Umbilical cord (tissue), 2 donors: ENCODE measurements at places on chromosomes 1 and 21.

- DNase-seq = no peak
These were observed at the start of gene PLEKHG5 for GRCh38 chr1:6491480-6491962. Gene PLEKHG5, minus strand, starts transcription at chr1:6491667. Its CDS starts 14,096 bp downstream, at chr1:6477571.

- DNase-seq = no peak
These were observed 207.4 kb upstream of the CHRM3 start for GRCh38 chr1:239178961-239179360.

DNA sequence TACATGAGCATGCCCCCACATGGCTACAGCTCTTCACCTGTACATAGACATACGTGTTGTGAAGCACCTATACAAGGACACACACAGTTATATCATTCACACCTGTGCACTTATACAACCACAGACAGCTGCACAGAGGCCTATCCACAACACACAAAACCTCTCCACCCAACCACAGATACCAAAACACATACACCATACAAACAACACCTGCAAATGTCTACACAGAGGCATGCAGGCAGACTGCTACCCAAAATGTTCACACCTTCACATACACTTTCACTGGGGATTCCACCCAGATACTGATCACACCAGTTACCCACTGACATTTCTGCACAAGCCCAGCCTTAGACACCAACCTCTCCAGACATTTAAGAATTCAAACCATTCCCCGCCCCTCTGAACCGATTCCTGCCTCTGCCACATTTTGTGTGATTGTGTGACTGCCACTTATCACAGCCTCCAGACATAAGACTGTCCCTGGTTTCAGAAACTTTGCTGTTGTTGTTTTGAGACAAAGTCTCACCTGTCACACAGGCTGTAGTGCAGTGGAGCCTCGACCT is 2.0 kb downstream of the C1orf232 start:
- no peak for DNase-seq

- no peak for DNase-seq
These were observed 1357.7 kb downstream of the NCAM2 start for GRCh38 chr21:22355949-22356348.

- no peak for DNase-seq
These were observed 13.8 kb downstream of the CEP350 start for GRCh38 chr1:179968284-179968993.

DNA sequence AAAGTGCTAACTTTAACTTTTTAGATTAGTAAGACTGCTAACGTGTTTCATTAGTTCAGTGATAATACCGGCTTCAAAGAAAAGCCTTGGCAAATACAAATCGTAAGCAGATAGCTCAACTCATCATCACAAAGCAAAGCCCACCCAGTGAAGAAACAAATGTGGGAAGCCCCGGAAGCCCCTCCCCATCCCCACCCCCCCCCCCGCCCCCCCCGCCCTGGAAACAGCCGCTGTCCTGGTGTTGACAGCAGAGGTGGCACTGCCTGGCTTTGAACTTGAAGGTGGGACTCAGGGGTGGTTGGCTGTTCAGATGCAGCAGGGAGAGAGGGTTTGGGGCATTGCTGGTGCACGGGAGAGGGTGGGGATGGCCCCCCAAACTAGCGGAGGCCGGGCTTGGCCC is 14.1 kb downstream of the PDXK start:
- no peak for DNase-seq

DNA sequence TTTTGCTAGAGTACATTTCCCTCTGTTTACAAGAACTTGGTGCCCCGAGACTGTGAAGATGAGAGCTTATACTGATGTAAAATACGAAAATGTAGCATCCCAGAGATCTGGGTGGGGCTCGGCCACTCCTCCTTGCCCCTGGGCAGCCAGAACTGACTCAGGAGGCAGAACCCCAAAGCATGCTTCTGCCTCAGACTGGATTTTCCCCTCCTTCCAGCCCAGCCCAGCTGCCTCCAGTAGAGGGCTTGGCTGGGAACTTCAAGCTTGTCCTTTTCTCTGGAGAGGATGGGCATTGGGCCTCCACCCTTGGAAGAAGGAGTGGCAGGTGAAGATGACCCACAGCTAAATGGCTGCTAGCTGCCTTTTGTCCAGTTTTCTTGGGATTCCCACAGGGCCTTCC is 24.3 kb upstream of the BTG2 start:
- DNase-seq = no peak

- DNase-seq = no peak
These were observed 22.6 kb downstream of the EPHA2 start for GRCh38 chr1:16133007-16133961.

DNA sequence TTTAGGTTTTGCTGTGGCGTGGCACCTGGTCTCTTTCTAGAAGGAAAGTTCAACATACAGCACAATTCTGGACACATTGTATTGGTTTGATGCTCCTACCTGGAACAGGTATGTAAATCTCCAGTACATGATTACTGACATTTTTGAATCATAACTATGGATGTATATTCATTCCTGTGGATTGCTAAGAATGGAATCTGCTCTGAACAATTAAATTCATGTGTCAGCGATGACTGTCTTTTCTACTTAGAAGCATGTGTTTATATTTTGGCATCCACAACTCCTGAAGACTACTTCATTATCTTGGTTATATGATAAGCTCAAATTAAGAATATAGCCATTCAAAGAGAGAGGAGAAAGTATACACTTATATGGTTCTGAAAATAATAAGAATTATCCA is 291.8 kb downstream of the CHRM3 start:
- DNase-seq = no peak

DNA sequence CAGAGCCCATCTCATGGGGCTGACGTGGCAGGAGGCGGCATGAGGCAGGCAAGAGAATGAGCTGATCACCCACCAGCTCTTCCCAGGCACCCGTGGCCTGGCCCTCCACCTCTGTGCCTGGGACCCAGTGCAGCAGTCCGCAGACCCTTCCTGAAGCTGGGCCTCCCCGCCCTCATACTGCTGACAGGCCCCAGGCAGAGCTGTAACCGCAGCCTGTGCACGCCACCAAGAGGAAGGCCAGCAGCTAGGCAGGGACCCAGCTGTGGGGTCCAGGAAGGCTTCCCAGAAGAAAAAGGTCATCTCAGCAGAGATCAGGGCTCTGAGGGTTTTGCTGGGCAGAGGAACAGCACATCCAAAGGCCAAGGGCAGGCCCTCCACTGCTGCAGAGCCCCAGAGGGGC is 9.8 kb upstream of the MTFR1L start:
- DNase-seq = no peak

- DNase-seq = no peak
These were observed 501.7 kb downstream of the NEGR1 start for GRCh38 chr1:71780681-71781080.

DNA sequence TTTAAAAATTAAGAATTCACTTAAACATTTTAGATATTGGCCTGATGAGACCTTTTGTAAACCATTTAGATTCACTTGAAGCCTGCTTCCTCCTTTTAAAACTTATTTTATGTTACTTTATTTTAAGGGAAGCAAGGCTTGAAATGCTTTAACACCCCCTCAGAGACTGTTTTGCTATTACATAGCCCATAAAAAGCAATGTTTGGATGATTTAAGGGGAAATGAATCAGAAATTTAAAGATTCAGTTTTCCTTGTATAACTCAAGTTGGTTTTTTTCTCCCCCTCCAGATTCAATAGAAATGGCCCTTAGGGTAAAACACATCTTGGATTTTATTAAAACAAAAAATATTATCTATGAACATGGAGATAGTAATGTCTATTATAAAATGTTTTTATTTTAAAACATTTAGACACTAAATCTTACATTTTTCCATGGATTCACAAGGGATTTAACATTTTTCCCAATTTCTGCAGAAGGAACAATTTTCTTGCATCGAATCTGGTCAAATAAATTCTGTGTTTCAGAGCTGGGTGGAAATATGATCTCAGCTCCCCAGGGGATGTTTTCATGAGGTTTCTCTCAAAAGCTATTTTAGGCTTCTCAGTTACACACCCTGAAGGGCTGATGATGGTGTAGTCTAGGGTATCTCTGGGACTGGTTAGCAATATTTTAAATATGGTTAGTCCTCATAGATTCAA is 69.3 kb upstream of the WARS2 start:
- no peak for DNase-seq

DNA sequence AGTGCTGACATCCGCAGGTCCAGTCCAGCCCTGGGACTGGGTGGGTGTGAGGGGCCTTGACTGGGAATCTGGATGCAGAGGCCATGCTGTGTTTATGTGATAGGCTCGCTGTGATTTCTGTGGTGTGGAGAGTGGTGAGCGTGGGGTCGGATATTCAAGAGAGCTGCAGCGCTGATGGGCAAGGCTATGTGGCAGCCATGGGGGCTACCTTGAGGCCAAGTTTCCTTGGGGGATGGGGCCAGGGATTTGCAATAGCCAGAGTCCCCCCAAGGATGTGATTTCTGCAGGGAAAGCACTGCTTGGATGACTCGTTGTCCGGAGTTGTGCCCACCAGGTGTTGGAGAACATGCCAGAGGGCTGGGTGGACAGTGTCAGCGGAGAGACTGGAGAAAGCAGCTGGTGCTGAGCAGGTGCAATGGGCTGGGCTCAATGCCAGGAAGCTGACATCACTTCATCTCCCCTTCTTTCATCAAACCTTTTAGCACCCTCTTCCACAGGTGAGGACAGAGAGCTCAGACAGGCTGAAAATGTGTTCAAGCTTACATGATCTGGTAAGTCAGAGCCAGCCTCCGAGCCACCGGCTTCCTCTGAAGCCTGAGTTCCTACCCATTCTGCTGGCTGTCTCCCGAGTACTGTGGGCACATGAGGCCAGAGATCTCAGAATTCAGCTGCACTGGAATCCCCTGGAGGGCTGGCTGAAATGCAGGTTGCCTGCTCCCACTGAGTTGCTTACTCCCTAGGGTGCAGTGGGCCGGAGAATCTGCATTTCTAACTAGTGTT is 132.9 kb downstream of the RHOU start:
- DNase-seq = no peak

- no peak for DNase-seq
These were observed at the start of gene ITGB2 for GRCh38 chr21:44920694-44921604. Gene ITGB2, minus strand, starts transcription at chr21:44920899. Its CDS starts 10,117 bp downstream, at chr21:44910782.

GRCh38 chr1:172288581-172288980 is 131.9 kb upstream of the C1orf105 start:
- DNase-seq = peak; percentile 86
